Activated CD4-positive, alpha-beta T cell treated with anti-CD3 and anti-CD28 coated beads, Interleukin-2, amount 10 ng/mL, durations not matched to agents 7 days and 5 days (primary cell): ENCODE measurements at places on chromosomes 5 and 9.

DNA sequence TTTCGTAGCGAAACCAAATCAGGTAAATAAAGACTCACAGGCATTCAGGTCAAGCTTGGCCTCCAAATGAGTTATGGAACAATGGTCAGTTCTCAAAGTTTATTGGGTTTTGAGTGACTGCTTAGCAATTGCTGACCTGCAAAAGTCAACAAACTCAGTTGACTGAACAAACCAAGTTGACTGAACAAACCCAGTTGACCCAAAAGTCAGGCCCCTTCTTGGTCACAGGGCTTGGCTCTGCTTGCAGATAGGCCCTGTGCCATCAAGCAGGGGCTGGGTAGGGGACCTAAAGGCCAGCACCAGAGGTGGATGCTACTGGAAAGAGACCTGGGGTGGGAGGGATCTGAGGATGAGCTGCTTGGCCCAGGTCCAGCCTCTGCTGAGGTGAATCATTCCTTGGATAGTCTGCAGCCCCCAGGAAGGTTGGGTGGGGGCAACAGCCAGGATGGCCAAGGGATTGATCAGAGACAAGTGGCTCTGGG lies 64.6 kb downstream of the GADD45G start:
- no peak for DNase-seq

- DNase-seq, result no peak
Observed at GRCh38 chr5:132046880-132047299, 13.6 kb upstream of the IL3 start.

DNA sequence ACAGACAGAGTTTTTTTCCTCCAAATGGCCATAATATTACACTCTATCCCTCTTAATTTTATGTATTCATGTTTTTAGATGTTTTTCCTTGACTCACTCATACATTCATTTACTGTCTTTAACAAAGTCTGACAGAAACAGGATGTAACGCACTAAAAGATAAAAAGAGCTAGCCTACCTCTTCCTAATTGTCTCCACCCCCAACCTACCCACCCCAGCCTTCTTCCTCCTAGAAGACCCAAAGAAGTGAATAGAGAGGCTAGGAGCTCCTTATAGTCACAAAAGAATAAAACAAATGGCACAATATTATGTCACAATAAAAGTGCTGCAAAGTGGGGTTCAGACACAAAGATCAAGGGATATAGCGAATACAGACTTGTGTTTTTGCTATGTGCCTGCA lies 719 bp downstream of the NOL8 start:
- DNase-seq, result peak; percentile 8

DNA sequence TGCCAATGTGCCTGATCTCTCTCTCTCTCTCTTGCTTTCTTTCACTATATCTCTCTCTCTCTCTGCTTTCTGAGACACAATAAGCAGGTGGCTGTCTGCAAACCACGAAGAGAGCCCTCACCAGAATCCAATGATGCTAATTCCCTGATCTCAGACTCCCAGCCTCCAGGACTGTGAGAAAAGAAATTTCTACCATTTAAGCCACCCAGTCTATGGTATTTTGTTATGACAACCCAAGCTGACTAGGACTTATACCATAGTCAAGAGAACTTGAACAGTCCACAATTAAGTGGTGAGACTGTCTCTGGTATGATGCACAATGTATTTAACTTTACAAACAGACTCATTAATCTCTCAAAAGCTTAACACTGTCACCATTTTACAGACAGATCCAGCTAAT lies 67.0 kb downstream of the NFIB start:
- DNase-seq, result no peak

- DNase-seq, result no peak
Observed at GRCh38 chr9:6495466-6495865, 82.5 kb downstream of the UHRF2 start.

DNA sequence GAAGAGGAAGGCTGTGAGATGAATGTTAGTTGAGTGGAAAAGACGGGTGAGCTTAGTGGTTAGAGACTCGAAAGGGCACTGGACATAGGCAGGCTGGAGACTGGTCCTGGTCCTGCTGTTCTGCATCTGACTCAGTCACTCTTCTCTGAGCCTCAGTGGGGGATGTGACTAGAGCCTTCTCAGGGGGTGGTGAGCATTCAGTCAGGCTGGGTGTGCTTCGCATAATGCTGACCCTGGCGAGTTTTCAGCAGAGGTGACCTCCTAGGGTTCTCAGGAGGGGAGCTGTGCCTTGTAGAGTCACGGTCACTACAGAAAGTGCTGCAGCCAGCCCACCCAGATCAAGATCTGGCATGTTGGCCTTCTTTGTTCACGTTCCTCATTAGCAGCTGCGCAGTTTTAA lies 44.3 kb downstream of the PRRC2B start:
- no peak for DNase-seq

- DNase-seq, result no peak
Observed at GRCh38 chr9:87564111-87564510, 66.4 kb downstream of the DAPK1 start.

DNA sequence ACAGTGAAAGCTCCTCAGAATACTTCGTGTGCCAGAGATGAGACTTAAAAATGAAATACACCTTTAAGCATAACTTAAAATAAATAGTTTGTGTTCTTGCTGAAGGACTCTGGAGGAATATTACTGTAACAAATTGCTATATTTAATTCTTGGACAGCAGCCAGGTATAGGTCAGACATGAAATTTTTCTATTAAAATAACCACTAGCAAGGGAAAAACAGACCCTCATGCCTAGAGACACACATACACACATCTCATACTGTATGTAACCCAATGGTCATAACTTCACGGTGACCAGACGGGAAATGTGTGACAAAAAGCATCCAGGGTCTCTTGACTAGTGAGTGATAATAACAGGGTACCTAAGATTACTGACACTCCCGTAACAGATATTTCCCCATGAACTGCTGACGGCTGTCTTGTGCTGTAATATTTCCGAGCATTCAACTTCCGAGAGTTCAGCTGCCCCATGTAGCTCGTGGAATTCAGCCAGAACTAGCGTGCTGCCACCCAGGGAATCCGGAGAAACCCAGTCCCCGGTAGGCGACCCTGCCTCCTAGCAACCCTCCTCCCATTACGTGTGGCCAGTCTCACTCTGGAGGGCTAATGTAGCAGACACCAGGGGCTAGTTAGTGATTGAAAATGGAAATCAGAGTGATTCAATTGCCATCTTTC lies 2295.1 kb upstream of the WWC1 start:
- DNase-seq, result no peak

- DNase-seq, result no peak
Observed at GRCh38 chr5:87116825-87117512, 150.7 kb upstream of the RASA1 start.

DNA sequence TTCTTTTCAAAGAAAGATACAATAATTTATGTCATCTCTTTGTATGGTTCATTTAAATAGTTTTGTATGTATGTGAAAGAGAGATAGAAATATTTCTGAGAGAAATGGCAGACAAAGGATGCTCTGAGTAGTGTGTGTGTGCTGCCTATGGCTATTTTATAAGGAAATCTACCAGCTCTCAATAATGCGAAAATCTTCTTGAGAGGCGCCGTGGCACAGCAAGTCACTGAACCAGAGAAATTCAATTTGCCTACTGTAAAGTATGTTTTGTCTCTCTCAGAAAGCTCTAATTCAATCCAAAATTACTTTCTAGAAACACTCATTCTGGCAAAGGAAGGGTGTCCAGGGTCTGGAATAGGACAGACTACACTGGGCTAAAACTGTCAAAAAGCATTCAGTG lies 1981.1 kb downstream of the EFNA5 start:
- DNase-seq, result no peak

DNA sequence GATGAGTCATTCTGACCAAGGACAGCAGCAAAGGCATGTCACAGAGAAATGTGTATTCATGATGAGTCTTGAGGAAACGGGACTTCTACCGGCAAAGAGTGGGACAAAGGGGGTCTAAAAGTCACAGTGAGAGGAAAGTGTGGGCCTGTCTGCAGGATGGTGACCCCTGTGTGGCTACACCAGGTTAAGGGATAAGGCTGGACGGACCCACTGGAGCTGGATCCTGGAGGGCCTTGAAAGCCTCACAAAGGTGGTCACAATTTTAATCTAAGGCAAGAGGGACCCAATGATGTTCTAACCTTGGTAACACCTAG lies 176.5 kb downstream of the CDK5RAP2 start:
- no peak for DNase-seq

DNA sequence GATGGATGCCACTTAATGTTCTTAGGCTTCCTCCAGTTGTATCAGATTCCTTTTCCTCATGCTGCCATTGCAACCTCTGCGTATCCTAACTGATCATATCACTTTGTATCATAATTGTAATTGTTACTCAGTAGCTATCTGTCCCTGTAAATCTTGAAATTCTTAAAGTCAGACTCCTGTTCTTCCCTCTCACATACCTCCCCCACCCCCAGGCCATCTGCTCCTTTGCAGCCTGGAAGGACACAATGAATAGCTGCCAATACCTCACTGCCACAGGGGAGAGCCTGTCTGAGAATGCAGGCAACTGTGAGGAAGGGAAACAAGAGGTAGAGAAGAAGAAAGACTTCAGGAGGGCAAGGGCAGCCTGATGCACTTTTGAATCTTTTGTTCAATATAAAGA lies 228.5 kb downstream of the ENC1 start:
- no peak for DNase-seq

GRCh38 chr5:88952344-88952743 lies 69.4 kb upstream of the MEF2C start:
- no peak for DNase-seq

DNA sequence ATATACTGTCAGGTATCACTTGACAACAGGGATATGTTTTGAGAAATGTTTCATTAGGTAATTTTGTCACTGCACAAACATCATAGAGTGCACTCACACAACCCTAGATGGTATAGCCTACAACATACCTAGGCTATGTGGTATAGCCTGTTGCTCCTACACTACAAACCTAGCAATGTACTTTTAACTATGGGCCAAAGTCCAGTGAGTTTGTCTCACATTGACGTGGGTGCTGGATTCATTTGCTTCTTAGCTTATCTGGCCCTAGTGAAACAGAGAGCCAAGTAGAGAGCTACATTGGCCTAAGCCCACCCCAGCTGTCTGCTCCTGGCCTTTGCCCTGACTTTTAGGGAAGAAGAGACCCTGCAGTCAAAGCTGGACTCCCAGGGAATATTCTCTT lies 180.7 kb upstream of the EGFLAM start:
- DNase-seq, result no peak
